Hypothalamus (tissue), 51 donors: ENCODE measurements at places on chromosomes 4 and X.
A peak's percentile ranks its signal among the peaks of the same experiment; 100 is the strongest.

DNA sequence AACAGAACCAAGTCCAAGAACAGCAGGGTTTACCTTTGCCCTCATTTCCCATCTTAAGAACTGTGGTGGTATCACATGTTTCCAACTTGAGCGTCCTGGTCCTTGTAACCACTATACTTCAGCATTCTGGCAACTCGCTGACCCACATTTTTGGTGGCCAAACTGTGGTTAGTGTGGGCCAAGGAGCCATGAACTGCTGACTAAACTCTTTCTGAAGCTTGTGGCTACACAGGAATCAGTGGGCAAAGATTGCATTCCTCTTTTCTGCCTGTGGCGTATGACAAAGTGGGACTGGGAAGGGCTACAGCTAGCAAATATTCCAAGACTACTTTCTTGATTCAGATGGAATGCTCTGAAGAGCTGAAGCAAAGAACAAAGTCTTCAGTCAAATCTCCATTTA, 106.3 kb upstream of the MID1 start:
- no peak for DNase-seq

DNA sequence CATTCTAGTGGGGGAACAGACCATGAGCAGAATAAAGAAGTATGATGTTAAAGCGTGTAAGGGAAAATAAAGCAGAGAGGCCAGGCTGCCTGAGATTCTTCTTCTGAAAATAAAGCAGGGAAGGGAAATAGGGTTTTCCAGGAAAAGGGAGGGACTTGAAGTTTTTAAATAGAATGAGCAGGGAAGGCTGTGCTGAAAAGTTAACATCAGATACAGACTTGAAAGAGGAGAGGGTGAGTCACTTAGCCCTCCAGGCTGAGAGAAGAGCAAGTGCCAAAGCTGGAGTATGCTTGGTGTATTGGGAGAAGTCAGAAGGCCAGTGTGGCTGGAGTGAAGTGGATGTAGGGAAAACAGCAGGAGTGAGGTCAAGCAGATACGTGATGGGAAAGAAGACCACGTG, 10.0 kb upstream of the PLK4 start:
- DNase-seq, result no peak

DNA sequence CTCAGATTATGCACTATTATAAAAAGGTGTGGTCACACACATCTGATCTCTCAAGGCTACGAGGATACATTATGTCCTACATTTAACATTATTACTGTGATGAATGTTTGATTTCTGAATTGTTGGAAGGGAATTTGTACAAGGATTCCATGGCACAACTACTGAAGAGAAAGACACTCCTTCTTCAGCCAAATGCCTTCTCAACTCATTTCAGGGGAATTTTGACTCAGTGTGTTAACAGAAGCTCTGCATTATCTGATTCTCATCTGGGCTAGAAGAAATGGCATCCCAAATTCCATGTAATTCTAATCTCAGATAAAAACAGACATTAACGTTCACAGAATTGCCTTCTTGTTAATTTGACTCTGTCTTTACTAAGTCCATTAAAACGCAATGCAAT, 477.7 kb downstream of the PDGFC start:
- no peak for DNase-seq

DNA sequence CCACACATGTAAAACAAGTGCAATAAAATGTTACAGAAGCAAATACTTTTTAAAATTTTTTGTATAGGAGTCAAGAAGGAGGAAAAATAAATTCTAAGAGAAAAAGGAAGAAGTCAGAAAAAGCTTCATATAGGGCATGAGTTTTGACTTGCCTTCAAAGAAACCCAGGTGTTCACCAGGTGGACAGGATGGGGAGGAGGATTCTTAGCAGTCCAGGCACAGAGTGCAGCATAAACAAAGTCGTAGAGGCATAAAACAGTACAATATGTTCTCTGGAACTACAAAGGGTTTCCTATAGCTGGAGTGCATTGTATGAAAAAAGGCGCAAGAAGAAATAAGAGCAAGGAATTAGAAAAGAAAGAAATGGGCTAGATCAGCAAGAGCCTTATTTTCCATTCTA, 1.9 kb upstream of the SCFD2 start:
- DNase-seq, result no peak

- DNase-seq, result no peak
Measured at GRCh38 chrX:1835056-1835455, 220.2 kb downstream of the ASMT start.

- DNase-seq, result no peak
Measured at GRCh38 chr4:123291329-123291728, 105.3 kb upstream of the SPRY1 start.

DNA sequence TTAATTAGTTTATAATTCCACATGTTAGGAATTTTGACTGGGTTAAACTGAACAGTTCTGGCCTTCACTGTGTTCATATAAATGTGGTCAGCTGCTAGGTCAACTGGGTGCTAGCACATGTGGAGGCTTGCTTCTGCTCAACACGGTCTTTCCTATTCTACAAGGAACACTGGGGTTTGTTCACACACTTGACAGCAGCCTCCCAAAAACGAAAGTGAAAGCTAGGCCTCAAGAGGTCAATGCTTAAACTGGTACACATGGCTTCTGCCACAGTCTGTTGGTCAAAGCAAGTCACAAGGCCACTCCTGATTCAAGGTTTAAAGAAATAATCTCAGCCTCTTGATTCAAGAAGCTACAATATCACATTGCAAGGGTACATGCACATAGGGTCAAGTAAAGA, 126.5 kb downstream of the QDPR start:
- DNase-seq, result no peak

- no peak for DNase-seq
Measured at GRCh38 chr4:132108784-132109183, 1040.3 kb upstream of the PCDH10 start.

GRCh38 chr4:81260443-81261101, 45.5 kb upstream of the PRKG2 start:
- no peak for DNase-seq

- DNase-seq, result no peak
Measured at GRCh38 chr4:7976025-7976424, 36.4 kb upstream of the AFAP1 start.

- no peak for DNase-seq
Measured at GRCh38 chr4:3375688-3376087, 66.1 kb upstream of the HGFAC start.

- no peak for DNase-seq
Measured at GRCh38 chr4:84167093-84167492, 332.0 kb downstream of the NKX6-1 start.

DNA sequence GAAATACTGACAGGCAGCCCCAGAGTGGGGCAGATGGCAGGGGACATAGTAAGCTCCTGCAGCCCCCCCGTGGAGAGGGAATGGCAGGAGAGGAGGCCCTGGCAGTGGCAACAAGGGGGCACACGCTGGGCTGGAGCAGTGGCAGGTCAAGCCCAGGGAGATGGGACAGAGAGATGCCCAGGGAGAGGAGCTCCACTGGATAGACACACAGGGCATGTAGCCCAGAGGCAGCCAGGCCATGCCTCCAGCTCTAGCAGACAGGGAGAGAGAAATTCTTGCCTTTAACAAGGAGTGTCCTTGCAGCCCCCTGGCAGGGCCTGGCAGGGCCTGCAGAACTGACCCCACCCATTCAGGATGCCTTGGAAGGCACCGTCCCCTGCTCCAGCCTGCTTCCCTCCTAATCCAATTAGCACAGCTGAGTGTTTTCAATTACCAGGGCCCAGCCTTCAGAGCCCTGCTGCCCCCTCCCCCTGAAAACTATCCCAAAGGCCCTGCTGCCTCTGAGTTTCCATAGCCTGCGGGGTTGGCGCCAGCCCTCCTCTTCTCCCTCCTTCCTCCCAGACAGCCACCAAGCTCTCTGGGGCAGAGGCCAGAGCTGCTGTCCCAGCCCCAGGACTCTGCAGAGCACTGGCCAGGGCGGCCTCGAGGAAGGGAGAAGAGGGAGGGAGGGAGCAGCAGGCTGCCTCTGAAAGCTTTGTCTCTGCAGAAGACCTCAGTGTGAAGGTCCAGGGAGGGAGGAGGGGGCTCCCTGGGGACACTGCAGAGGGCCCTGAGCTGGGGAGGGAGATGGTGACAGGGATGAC, 12.5 kb downstream of the L1CAM start:
- no peak for DNase-seq

GRCh38 chr4:147640331-147640730, 23.1 kb downstream of the TMEM184C start:
- DNase-seq, result no peak

- no peak for DNase-seq
Measured at GRCh38 chr4:77147079-77147782, 9.8 kb upstream of the CCNG2 start.

GRCh38 chr4:39574946-39575345, 47.7 kb upstream of the UGDH start:
- DNase-seq, result no peak

DNA sequence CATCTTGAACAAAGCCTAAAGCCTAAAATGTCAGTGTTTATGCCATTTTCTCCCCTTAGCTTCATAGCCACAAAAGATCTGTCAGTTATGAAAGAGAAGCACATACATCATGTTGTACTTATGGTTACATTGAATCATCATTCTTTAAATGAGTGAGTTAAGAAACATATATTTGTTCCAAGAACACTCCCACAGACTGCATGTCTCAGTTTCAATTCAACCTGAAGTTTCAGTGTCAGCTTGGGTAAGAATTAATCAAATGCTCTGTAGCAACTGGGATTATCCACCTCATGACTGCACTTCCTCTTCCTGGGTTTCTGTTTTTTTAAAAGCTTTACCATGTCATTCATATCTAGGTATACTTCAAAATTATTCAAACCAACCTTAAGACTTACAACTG, 3.9 kb upstream of the TMPRSS11B start:
- DNase-seq, result no peak

DNA sequence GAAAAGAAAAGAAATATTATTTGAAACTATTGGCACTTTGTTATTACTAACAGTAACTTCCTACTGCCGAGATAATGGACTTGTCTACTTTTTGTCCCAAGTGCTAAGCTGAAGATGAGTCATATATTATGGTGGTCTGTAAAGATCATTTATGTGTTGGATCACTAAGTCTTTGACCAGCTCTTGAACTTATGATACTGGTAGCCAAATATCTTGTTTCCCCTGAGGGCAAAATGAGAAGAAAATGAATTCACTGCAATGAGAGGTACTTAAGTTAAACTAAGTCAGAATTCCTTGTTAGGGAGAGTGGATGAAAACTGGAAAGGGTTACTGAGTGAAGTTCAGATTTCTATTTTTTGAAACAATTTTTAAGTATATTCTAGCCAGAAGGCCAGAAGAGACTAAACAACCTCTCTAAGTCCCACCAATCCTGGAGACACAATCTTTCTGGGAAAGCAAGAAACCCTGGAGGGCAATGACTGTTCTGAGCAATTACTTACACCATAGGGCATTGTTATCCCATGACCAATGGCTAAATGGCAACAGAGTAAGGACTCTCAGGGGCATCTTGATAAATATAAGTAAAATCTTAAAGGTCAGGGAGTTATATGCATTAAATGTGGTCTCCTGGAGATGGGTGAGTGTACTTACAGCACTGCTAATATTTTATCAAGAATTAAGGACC, 287.7 kb downstream of the STIM2 start:
- no peak for DNase-seq

- peak; percentile 0 for DNase-seq
Measured at GRCh38 chr4:56757821-56758411, 63.6 kb downstream of the SPINK2 start.

- DNase-seq, result no peak
Measured at GRCh38 chr4:157005831-157006230, 34.2 kb upstream of the PDGFC start.

DNA sequence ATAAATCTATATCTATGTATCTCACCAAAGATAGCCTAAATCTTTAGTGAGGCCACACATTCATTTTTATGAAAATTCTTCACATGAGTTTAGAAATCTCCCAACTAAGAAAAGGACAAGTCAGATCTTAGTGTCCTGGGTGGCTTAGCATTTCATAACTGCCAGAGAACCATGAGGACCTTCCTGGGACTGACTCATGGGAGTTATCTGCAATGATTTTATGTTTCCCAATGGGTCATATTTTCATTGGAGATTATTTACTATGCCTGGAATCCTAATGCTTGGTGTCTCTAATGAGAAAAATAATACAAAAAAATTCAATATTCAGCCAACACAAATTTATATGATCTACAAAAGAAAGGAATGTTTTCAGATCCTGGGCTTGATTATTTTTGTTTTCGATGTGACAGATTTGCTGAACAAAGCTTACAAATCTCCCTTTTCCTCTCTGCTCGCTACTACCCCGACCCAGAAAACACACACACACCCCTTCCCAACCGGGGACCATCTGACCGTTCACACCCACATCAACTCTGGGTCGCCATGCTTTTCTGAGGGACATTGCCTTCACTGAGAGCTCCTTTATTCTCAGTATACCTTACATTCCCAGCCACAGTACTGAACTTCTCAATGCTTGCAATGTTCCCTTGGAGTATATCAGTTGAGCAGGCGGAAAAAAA, 40.1 kb downstream of the SORBS2 start:
- no peak for DNase-seq
